Suppressor macrophage treated with lipopolysaccharide for 1 hour (primary cell): ENCODE measurements at places on chromosomes 7 and 10.

DNA sequence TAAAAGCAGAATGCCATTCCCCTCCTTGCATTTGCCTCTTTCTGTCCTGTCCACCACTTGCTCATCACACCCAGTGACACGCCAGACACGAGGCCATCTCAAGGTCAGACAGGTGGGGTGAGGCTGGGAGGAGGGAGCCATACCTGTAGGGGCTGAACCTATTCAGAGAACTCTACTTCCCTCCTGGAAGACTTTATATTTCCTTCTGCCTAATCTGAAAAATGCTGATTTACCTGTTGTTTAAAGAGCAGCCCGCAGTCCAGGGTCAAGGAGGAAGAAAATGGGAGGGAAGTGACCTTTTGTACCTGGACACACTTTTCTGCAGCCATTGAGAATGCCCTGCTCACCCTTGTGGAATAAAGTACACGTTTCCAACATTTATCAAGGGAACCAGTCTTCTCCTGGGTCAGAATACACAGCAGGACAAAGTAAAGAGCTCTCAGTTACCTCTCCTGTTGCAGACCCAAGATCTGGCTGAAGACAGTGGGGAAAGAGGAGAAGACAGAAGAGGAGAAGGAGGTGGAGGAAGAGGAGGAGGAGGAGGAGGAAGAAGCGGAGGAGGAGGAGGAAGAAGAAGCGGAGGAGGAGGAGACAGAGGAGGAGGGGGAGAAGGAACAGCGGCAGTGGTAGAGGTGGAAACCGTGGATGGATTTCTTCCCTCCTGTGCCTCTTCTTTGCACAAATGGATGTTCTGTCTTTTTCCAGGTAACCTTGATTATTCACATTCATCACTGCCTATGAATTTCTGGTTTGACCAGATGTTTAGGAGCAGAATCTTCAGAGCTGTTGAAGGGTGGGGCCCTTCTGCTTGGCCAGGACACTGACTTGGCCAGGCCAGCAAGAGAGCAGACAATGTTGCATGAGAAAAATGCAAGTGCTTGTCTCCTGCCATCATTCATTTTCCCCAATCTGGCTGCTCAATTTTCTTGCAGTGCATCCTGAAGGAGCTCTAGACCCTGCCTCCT, 1.2 kb upstream of the BLNK start:
- no peak for DNase-seq

- DNase-seq, result no peak
Measured at GRCh38 chr10:131485732-131486131, 174.2 kb upstream of the TCERG1L start.

DNA sequence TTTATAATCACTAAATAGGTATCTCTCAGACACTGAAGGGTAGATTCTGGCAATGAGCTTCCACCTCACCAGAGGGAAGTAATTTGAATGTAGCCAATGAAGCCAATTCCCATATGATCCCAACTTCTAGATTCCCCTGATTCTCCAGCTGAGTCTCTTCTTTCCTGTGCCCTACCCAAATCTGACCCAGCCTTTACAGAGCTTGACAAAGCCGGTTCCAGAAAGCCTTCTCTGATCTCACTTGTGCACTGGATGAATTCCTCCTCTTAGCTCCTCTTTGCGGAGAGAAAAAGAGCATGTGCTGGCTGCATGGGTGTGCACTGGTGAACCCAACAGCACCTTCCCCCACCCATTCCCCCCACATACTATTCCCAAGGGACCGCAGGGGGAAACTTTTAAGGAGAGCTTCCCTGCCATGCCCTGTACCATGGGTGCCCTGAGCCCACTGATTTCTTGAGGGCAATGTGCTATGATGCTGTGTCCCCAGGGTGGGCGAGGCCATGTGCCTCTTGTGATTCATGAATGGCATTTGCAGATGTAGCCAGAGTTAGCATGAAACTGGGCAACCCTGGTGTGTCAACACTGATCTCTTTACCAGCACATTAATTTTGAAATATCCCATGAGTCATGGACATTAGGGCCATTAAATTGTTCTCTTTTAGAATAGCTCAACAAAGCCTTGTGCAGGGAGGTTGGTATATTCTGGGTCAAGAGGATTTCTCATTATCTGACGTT, 50.4 kb upstream of the PLEKHA1 start:
- DNase-seq, result peak; percentile 64

- DNase-seq, result peak; percentile 88
Measured at GRCh38 chr7:47291461-47292081, 290.3 kb downstream of the TNS3 start.

DNA sequence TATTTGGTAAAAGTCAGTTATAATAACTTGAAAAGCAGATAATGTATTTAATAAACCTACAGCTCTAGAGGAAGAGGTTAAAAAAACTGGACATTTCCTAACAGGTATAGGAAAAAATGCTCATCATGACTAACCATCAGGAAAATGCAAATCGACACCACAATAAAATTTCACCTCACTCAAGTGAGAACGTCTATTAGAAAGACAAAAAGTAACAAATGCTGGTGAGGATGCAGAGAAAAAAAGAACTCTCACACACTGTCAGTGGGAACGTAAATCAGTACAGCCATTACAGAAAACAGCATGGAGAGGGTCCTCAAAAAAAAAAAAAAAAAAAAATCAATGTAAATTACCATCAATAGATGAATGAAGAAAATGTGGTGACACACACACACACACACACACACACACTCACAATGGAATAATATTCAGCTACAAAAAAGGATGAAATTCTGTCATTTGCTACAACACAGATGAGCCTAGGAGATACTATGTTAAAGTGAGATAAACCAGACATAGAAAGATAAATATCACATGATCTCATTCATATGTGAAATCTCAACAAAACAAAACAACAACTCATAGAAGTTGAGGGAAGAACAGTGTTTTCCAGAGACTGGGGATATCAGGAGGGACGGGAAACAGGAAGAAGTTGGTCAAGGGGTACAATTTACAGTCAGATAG, 20.1 kb downstream of the EPC1 start:
- no peak for DNase-seq

DNA sequence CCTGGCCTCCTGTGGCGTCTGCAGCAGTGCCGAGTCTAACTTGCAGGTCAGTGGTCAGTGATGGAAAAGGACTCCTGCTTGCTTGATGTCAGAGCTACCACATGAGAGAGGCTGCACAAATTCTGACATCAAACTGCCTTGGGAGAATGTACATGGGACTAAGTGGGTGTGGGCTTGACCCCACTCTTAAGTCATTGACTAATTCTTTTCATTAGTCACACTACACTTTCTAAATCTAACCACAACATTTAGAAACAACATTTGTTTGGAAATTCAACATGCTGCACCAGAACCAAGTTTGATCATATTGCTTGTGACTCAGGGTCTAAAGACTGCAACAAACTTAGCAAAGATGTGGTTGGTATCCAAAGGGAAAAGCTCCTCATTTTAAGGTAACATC, 24.4 kb upstream of the CDC14C start:
- DNase-seq, result peak; percentile 46

DNA sequence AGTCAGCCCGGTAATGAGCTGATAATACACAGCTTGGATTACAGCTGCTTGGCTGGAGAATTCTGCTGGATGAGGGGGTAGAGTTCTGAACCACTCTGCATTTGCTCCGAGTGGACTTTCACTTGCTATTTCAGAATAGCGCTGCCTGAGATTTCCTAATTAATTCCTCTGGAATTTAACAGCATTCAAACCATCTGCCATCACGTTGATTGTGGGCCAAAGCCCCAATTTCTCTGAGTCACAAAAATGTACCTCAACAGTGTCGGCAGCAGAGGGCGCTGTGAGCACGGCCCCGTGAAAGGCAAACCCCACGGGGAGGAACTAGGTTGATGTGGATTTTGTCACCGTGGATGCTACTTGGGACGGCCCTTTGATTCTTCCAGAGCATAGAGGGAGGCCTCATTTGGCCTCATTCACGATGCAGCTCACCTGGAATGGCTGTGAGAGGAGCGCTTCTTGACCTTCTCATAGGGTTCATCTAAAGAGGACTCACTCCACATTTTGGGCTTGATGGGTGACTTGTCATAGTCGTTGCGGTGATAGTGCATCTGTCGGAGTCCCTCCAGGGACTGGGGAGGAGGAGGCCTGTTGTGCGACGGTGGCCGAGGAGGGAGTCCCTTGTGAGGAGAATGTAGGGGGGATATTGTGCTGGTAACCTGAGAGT, 73.3 kb downstream of the PRPF18 start:
- DNase-seq, result peak; percentile 84

- no peak for DNase-seq
Measured at GRCh38 chr7:2014391-2015241, 218.1 kb downstream of the MAD1L1 start.

DNA sequence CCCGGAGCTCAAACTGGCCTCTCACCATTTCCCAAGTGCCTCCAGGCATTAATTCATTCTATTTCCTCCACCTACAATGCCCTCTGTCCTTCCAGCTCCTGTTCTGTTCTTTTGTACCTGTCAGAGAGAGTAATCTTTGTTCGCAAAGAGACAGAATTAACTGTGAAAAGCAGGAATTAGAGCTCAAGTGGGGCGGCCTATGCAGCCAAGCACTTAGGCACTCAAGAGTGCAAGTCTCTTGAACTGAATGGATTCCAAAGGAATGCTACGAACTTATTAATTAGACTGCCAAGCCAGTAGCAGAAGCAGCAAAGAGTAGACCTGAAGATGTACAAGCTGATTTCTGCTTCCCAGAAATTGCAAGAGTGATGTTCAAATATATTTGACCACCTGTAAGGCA, 338.3 kb upstream of the AUTS2 start:
- DNase-seq, result no peak
